ENCODE measurements at places on chromosomes 2 and 18. TPM values are rescaled to one million over a fixed set of nuclear protein-coding genes. Genes with fewer than 3 reads are reported as not detected.

- no peak for DNase-seq
Measured at GRCh38 chr18:37536656-37537055, 28.9 kb downstream of the CELF4 start.

GRCh38 chr2:64361151-64361938 lies 92.6 kb upstream of the LGALSL start:
- DNase-seq, result no peak

GRCh38 chr2:199591826-199592225 lies 134.1 kb upstream of the SATB2 start:
- DNase-seq, result no peak

Gene ACMSD
- polyA plus RNA-seq, result 0.91 TPM

DNA sequence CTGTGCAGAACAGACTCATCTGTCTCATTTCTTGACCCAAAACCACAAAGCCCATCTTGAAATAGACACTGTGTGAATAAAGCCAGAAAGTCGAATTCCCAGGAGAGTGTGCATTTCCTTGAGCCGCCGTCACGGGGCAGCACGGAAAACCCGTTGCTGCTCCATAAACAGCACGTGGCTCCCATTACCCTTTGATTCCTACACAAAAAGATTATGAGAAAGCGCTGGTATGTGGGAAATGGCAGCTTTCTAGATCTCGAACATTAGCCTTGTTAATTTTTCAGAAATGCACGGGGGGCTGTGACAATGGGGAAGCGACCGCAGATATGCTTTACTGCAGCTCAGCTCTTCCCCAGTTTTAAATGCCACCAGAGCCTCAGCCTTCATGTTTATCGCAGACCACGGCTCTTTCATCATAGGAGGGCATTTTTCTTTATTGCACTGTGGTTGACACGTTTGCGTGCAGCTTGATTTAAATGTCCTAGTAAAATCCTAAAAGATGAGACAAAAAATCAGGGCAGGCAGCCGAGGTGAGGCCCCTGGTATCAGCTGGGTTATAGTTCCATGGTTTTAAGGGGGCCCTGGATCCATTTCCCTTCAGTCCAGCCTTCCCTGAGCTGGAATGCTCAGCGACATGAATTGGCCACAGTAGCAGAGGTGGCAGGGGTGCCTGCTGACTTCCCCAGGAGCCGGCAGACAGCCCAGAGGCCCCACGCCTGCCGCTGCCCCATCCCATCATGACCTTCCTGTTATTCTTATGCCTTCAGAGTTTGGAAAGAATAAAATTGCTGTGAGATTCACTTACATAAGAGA lies 249.3 kb downstream of the NDUFA10 start:
- DNase-seq, result peak; percentile 45

- DNase-seq, result no peak
Measured at GRCh38 chr18:35968278-35968880, 4.1 kb upstream of the RMP24 start.

Gene SERPINB4
- polyA plus RNA-seq, result not detected

Gene CHRNG
- 56.7 TPM for polyA plus RNA-seq

GRCh38 chr2:17969661-17970060 lies 91.2 kb downstream of the KCNS3 start:
- DNase-seq, result no peak
